Hair follicular keratinocyte (primary cell): ENCODE measurements at places on chromosomes 13 and 19. TPM values are rescaled to one million over a fixed set of nuclear protein-coding genes. Genes with fewer than 3 reads are reported as not detected.

The MZF1 gene
- 6.6 and 9.8 TPM in 2 replicates for total RNA-seq

The RDH8 gene
- total RNA-seq, result not detected in 2 replicates

The HIPK4 gene
- total RNA-seq, result not detected in 2 replicates

The PEAK3 gene
- total RNA-seq, result not detected in 2 replicates

The GPALPP1 gene
- 11.9 and 16.4 TPM in 2 replicates for total RNA-seq

The TEX29 gene
- total RNA-seq, result not detected in 2 replicates

The ZNF724 gene
- total RNA-seq, result 2.5 and 5.0 TPM in 2 replicates

The NPHS1 gene
- not detected in 2 replicates for total RNA-seq

The CGB2 gene
- total RNA-seq, result 0.99 TPM in 1 of 2 replicates, not detected in the other

The CIC gene
- total RNA-seq, result 47.4 and 52.2 TPM in 2 replicates

The HIF3A gene
- not detected in 2 replicates for total RNA-seq

The STOML3 gene
- total RNA-seq, result not detected in 2 replicates

The SGCG gene
- total RNA-seq, result 0.47 TPM in 1 of 2 replicates, not detected in the other

The POU2F2 gene
- 12.5 and 25.6 TPM in 2 replicates for total RNA-seq

The MRPS31 gene
- 19.4 and 24.8 TPM in 2 replicates for total RNA-seq

The KASH5 gene
- total RNA-seq, result not detected in 2 replicates

The OR7A5 gene
- not detected in 2 replicates for total RNA-seq

The PEPD gene
- total RNA-seq, result 24.1 and 29.2 TPM in 2 replicates

The SNRPD2 gene
- total RNA-seq, result 339 and 436 TPM in 2 replicates

The CYP2S1 gene
- total RNA-seq, result 6.8 and 7.8 TPM in 2 replicates

The ADPRHL1 gene
- total RNA-seq, result 0.68 and 0.70 TPM in 2 replicates

The ZNF610 gene
- 0.70 and 2.6 TPM in 2 replicates for total RNA-seq

The IGFLR1 gene
- 2.3 and 11.4 TPM in 2 replicates for total RNA-seq

The ZNF296 gene
- total RNA-seq, result 0.55 and 2.0 TPM in 2 replicates

The FAM124A gene
- total RNA-seq, result not detected in 2 replicates

The URAD gene
- total RNA-seq, result not detected in 2 replicates
